ENCODE measurements at places on chromosomes 2 and 18. TPM values are rescaled to one million over a fixed set of nuclear protein-coding genes. Genes with fewer than 3 reads are reported as not detected.

DNA sequence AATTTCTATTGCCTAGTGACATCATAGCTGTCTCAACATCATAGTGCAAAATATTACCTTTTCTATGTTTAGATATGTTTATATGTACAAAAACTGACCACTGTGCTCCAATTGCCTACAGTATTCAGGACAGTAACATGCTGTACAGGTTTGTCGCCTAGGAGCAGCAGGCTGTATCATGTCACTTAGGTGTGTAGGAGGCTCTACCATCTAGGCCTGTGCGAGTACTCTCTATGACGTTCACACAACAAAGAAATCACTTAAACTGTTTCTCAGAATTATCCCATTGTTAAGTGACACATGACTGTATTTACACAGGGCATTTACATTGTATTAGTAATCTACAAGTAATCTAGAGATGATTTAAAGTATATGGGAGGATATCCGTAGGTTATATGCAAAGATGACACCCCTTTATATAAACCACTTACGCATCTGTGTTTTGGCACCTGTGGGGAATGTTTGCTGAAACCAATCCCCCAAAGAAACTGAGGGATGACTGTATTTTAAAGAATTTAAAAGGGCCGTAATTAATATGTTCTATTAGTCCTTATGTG is 24.7 kb downstream of the IL1R2 start:
- H3K36me3 ChIP-seq, result no peaks in the 10 kb centered on the region
- H3K4me3 ChIP-seq, result no peak overlapping the region
- peaks cover 8% of the 10 kb centered on the region for H3K4me1 ChIP-seq
- H3K27me3 ChIP-seq, result no peaks in the 10 kb centered on the region
- no peak for DNase-seq
- H3K27ac ChIP-seq, result no peak overlapping the region

DNA sequence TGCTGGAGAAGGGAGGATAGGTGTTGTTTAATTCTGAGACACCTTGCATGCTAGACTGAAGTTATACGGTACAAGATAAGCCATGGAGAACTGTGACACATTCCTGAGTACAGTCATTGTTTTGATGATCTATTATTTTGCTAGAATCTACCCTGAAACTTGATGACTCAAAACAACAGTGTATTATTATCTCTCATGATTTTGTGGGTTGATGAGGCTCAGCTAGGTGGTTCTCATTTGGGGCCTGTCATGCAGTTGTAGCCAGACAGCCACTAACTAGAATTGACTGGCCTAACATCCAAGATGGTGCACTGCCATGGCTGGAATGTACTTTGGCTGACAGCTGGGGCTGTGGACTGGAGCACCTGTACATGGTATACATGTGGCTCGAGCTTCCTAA is 5.4 kb upstream of the IL1R1 start:
- H3K36me3 ChIP-seq, result no peaks in the 10 kb centered on the region
- DNase-seq, result no peak
- H3K4me1 ChIP-seq, result peaks cover 7% of the 10 kb centered on the region
- H3K27ac ChIP-seq, result no peak overlapping the region
- no peaks in the 10 kb centered on the region for H3K27me3 ChIP-seq
- no peak overlapping the region for H3K4me3 ChIP-seq

- DNase-seq, result no peak
- no peak overlapping the region for H3K4me3 ChIP-seq
- H3K27ac ChIP-seq, result no peak overlapping the region
- no peaks in the 10 kb centered on the region for H3K27me3 ChIP-seq
- H3K36me3 ChIP-seq, result no peaks in the 10 kb centered on the region
Observed at GRCh38 chr2:238369591-238370040, 49.3 kb downstream of the TRAF3IP1 start.

- H3K27me3 ChIP-seq, result no peaks in the 10 kb centered on the region
- no peak overlapping the region for H3K27ac ChIP-seq
- no peak overlapping the region for H3K4me3 ChIP-seq
- no peaks in the 10 kb centered on the region for H3K4me1 ChIP-seq
- no peak for DNase-seq
Observed at GRCh38 chr2:199987586-199987985, 32.2 kb downstream of the MAIP1 start.

- no peaks in the 10 kb centered on the region for H3K27me3 ChIP-seq
- H3K4me1 ChIP-seq, result peaks cover 12% of the 10 kb centered on the region
- peak; percentile 81 for DNase-seq
- H3K4me3 ChIP-seq, result no peak overlapping the region
- no peak overlapping the region for H3K27ac ChIP-seq
- H3K36me3 ChIP-seq, result no peaks in the 10 kb centered on the region
Observed at GRCh38 chr18:10274301-10274700, 180.1 kb upstream of the APCDD1 start.

GRCh38 chr18:22300665-22301636 is 116.8 kb downstream of the CTAGE1 start:
- DNase-seq, result no peak
- no peaks in the 10 kb centered on the region for H3K4me1 ChIP-seq
- no peaks in the 10 kb centered on the region for H3K36me3 ChIP-seq
- no peak overlapping the region for H3K4me3 ChIP-seq
- H3K27me3 ChIP-seq, result no peaks in the 10 kb centered on the region
- H3K27ac ChIP-seq, result no peak overlapping the region

DNA sequence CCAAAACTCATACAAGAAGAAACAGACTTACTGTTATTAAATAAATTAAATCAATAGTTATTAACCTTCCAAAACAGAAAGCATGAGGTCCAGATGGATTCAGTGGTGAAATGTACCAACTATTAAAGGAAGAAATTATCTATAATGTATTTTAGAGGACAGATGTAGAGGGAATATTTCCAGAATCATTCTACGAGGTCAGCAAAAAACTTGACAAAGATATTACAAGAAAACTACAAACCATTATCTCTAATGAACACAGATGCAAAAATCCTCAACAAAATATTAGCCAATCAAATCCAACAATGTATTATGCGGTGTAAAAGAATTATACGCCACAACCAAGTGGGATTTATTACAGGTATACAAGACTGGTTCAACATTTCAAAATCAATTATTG is 63.7 kb downstream of the ROCK2 start:
- no peak overlapping the region for H3K4me3 ChIP-seq
- H3K27ac ChIP-seq, result no peak overlapping the region
- no peak for DNase-seq
- H3K4me1 ChIP-seq, result no peaks in the 10 kb centered on the region
- no peaks in the 10 kb centered on the region for H3K27me3 ChIP-seq
- no peaks in the 10 kb centered on the region for H3K36me3 ChIP-seq

GRCh38 chr2:217593732-217594131 is 409.1 kb downstream of the TNS1 start:
- H3K36me3 ChIP-seq, result no peaks in the 10 kb centered on the region
- H3K27me3 ChIP-seq, result no peaks in the 10 kb centered on the region
- H3K27ac ChIP-seq, result no peak overlapping the region
- no peak for DNase-seq
- H3K4me1 ChIP-seq, result no peaks in the 10 kb centered on the region

CHAC2 gene
- 3.8 TPM for total RNA-seq

MOGAT1 gene
- not detected for total RNA-seq

AGXT gene
- not detected for total RNA-seq

TTC31 gene
- 23.4 TPM for total RNA-seq

DPY30 gene
- 102 TPM for total RNA-seq

LAMA1 gene
- 0.66 TPM for total RNA-seq
